Stimulated activated CD8-positive, alpha-beta memory T cell treated with anti-CD3 and anti-CD28 coated beads, Interleukin-15, amount 100 ng/mL, for 1 hour (primary cell): ENCODE measurements at places on chromosomes 3 and 15.

DNA sequence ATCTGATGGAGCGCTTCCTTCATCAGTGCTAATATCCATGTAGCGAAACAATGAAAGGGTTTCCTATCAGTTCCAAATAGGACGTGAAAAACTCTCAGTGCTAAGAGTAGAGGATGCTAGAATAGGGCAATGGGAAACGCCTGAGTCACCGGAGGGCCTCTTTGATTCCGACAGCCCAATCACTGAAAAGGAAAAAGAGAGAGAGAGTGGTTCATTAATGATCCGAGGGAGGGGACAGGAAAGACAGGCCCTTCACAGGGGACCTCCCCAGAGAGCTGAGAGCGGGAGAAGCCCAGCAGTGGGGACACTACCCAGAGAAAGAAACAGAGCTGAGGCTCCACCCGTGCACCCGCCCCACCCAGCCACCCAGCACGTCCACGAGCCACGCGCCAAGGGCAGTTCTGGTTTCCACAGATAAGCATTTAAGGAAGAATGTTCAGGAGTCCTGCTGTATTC is 76.9 kb downstream of the RPN1 start:
- no peak for DNase-seq

DNA sequence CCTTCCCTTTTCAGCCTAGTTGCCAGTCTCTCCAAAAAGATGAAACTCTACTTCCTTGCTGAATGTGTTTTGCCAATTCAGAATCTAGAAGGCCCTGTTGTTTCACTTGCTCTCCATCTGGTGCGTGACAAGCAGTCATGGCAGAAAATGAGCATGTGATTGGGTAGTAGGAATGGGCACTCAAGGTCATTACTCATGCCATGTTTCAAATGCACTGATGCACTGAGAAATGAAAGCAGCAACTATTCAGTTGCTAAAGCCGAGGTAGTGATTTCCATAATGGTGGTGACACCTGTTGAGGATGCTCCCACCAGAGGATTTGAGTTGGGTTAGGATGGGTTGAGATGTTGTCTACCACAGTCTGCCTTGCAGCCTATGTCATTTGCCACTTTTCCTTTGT is 12.7 kb downstream of the ZBTB38 start:
- no peak for DNase-seq

DNA sequence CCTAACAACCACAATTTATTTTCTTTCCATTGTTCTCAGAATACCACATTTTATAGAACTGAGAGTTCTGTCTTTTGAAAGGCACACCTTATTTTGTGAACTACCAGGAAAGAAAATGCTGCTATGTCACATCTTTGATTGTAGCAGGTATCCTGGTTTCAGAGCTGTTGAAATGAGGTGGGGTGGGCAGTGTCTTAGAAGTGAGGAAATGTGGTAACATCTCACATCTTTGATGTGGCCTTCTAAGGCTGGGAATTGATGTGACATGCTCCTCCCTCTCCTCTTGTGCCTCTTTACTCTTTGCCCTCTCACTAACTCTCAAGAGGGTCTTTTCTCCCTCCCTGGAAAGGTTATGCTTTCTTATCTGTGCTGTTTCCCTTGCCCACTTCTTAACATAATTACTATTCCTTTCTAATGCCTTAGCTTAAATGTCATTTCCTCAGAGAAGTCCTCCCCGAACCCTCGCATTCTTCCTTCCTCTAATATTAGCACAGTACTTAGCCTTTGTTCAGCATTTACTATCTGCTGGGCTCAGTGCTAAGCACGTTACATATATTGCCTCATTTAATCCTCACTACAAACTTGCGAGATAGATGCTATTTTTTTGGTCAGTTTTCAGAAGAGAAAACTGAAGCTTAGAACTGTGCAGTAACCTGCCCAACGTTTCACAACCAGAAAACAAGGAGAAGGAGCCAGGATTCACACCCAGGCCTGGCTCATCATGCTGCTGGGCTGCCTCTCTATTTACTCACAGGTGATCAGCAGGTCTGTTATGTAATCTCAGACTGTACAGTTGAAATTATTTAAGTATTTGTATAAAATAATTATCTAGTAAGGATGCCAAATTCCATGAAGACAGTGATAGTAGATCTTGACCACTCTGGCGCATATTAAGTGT is 24.0 kb upstream of the SPTSSB start:
- DNase-seq = no peak

- no peak for DNase-seq
These were observed 150.2 kb downstream of the TP63 start for GRCh38 chr3:189781415-189781814.

DNA sequence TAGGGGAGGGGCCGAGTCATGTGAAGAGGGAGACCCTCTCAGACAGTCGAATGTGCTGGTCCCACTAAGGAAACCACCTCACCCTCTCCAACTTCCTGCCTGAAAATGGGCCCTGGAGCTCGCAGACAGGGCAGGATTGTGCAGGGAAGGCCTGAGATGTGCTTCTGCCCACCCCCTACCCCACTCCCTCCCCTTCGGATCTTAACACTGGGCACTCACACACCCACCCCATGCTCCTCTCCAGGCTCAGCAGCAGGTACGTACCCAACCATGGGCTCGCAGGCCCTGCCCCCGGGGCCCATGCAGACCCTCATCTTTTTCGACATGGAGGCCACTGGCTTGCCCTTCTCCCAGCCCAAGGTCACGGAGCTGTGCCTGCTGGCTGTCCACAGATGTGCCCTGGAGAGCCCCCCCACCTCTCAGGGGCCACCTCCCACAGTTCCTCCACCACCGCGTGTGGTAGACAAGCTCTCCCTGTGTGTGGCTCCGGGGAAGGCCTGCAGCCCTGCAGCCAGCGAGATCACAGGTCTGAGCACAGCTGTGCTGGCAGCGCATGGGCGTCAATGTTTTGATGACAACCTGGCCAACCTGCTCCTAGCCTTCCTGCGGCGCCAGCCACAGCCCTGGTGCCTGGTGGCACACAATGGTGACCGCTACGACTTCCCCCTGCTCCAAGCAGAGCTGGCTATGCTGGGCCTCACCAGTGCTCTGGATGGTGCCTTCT is 20.0 kb downstream of the ATRIP start:
- DNase-seq = no peak

DNA sequence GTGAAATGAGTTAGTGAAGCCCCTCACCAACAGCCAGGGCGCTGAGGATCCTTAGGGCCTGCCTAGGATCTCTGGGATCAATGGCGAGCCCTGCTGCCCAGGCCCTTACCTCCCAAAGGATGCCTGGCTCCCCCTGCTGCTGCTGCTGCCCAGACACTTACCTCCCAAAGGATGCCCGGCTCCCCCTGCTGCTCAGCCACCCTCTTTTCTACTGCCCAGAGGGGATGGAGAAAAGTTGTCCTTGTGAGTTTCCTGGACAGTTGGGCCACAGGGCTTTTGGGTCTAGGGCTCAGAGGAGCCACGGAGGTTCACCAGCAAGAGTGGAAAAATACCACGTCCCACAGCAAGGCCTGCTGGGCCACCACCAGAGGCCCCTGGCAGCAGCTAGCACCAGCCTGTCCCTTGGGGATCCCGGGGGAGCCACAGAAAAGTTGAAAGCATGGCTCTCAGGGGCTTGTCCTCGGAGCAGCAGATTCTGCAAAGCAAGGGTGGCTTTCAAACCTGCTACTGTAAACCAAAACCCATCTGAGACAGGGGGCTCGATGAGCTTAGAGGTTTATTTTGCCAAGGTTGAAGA is 59.4 kb downstream of the SLC6A6 start:
- DNase-seq = no peak

GRCh38 chr3:4540267-4540666 is 47.1 kb downstream of the ITPR1 start:
- no peak for DNase-seq

- DNase-seq = no peak
These were observed 28.9 kb downstream of the FSTL1 start for GRCh38 chr3:120421926-120422325.

GRCh38 chr3:175495331-175495730 is 636.2 kb downstream of the NAALADL2 start:
- DNase-seq = no peak

- DNase-seq = no peak
These were observed 51.3 kb downstream of the ETV5 start for GRCh38 chr3:186057594-186057993.
